Stimulated activated CD4-positive, alpha-beta T cell treated with anti-CD3 and anti-CD28 coated beads, Interleukin-1b, Interleukin-23, amount 100 ng/mL, for 24 hours (primary cell): ENCODE measurements at places on chromosomes 7 and 10.

DNA sequence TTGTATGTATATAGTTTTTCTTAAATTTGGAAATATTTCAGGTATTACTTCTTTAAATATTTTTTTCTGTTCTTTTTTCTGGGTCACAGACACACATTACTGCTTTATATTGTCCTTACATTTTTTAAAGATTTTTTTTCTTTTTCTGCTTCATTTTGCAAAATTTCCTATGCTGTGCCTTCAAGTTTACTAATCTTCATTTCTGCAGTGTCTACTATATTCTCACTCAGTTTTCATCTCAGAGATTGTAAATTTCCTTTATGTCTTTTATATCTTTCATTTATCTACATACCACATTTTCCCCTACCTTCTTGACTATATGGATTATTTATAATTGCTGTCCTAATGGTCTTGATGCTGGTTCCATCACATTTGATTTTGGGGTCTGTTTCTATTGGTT is 210.5 kb downstream of the SLC25A13 start:
- DNase-seq: no peak

DNA sequence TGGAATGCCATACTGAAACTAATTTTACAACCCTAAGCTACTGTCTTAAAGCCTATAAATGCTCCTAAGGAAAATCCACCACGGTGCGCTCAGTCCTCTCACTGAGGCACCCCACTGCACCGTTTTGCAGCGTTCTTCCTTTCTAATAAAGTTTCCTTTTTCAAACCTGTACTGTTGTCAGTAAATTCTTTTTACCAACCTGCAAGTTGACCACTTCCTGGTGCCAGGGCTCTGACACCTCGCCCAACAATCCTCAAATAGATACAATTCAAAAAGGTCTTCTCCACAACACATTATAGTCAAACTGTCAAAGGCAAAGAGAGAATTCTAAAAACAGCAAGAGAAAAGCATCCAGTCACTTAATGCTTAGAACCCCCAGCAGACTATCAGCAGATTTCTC is 42.8 kb downstream of the HERPUD2 start:
- no peak for DNase-seq

DNA sequence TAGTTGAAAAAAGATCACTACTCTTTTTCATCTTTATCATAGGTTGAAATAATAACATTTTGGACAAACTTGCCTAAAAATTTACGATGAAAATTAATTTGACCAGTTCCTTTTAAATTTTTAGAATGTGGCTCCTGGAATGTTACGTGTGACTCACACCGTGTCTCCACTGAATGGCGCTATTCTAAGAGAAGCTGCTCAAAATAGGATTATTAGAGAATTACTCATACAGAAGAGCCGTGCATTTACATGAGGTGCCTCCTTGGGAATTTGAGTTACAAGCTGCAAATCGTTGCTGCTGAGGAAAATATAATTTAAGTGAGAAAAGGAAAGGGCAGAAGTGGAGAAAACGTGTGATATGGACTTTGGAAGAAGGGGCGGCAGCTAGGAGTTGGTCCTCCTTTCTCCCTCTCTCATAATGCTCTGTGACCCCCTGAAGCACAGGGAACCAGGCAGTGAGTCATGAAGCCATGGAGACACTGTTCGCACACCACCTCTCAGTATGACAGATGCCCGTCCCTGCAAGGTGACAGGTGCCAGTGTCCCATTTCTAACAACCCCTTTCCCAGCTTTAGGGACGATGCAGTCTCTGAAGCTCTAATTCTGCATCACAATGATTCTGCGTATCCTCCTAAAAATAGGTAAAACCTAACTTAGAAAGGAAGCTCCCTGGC is 323.2 kb upstream of the COBL start:
- no peak for DNase-seq

GRCh38 chr10:21437770-21438382 is 87.6 kb downstream of the SKIDA1 start:
- no peak for DNase-seq

GRCh38 chr7:38476764-38477163 is 154.4 kb downstream of the AMPH start:
- DNase-seq: no peak

GRCh38 chr10:97719602-97720001 is 6.1 kb downstream of the MARVELD1 start:
- no peak for DNase-seq

DNA sequence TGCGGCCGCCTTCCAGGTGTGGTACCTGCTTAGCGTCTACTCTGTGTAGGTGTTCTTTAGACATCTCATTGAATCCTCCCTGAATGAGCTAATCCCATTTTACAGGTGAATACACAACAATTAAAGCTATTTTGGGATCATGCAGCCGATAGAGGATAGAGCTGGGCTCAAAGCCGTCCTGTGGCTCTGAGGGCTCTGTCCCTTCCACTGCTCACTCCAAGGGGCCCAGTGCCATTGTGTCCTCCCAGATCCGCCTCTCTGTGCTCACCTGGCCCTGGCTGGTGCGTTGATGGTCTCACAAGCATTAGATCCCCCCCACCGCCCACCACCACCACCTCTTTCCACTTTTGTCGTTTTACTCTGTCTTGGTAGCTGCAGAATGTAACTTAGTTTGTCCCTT is 13.1 kb downstream of the NPTX2 start:
- DNase-seq: no peak

DNA sequence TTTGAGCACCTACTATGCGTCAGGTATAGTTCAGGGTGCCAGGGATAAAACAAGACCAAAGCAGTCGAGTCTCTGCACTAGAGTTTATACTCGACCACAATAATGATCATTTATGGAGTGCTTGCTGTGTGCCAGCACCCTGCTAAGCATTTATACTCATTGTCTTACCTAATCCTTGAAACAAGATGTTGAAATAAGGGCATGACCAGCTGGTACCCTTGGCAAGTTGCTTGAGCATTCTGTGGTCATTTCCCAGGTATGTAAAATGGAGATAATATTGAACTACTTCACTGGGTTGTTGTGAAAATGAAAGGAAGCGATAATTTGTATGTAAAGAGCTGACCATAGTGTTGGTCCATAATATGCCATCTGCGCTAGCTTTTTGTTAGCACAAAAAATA is 185.4 kb downstream of the CYP26A1 start:
- no peak for DNase-seq

DNA sequence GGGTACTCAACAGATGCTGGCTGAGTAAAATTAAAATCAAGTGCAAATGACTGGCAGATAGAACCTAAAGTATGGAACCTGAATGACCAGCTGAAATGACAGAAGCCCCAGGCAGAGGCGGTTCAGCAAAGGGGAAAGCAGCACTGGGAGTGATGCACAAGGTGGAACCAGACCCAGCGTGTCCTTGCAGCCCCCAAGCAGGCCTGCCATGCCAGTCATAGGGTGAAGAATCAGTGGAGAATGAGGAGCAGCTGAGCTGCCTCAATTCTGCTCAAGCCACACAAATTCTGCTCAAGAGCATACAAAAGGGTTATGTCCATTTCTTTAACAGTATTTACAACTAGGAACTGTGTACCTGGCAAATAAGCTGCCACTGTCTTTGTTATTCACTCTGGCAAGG is 8.7 kb downstream of the ACTR1A start:
- no peak for DNase-seq

DNA sequence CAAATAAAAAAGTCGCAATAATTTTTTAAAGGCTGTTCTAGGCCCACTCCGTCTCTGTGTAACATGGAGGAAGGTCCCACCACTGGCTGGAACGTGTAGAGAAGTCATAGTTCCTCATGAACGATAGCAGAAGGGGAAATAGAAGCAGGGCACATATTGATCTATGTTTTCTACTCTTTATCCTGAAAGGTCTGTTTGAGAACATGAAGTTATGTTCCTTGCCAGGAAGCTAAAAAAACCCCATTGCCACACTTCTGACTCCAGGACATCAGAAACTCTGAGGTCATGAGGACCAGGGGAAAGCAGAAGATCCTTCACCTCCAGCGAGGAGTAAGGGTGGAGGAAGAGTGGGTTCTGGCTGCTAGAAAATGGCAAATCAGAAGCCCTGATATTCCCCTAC is 10.8 kb downstream of the ANKRD22 start:
- no peak for DNase-seq

- DNase-seq: no peak
Observed at GRCh38 chr7:91784469-91784868, 96.0 kb downstream of the MTERF1 start.
